SK-MEL-5 (cell line): ENCODE measurements at places on chromosomes 11 and 22. TPM values are rescaled to one million over a fixed set of nuclear protein-coding genes. Genes with fewer than 3 reads are reported as not detected.

DNA sequence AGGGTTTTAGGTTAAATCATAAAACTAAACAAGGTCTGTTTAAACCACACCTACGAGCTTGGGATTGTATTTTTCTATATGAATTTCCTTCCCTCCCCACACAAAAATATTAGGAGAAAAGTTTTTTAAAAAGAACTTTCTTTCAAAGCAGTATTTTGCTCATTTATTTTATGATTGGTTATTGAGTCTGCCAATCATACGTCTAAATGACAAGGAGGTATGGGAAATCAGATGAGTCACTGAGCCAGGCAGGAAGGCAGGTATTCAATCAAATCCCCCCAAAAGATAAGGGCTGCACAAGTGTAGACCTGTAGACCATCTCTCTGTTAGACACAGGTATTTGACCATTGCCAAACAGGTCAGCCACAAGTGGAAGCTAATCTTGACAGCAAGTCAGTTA lies 440.1 kb upstream of the CCDC90B start:
- no peak for DNase-seq

The NXPE2 gene
- not detected in 2 replicates for total RNA-seq

- no peak for DNase-seq
Measured at GRCh38 chr11:113072237-113072858, 111.1 kb downstream of the NCAM1 start.

GRCh38 chr11:63491636-63492372 lies 837 bp upstream of the PLAAT5 start:
- no peak for DNase-seq

DNA sequence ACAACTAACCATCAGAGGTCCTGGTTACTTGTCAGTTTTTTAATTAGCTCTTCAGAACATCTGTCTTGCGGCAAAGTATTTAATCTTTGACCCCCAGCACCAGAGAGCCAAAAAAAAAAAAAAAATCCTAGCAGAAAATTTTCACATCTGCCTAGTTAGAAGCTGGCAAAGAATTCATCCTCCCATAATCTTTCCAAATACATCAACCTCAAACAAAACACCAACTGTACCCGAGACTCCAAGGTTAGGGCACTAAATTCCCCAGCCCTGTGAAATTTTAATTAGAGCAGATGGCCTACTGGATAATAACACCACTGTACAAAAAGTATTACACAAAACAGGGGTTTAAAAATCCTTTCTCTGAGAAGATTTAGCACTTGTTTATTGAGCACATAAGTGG lies 55.7 kb downstream of the RAB38 start:
- no peak for DNase-seq

The KLHDC7B gene
- total RNA-seq: 0.11 TPM in 1 of 2 replicates, not detected in the other
